Hepatocyte (in vitro differentiated cells): ENCODE measurements at places on chromosomes 6 and 20.
A peak's percentile ranks its signal among the peaks of the same experiment; 100 is the strongest.

GRCh38 chr6:151275566-151275965 is 35.8 kb downstream of the AKAP12 start:
- DNase-seq = no peak
- no peaks in the 10 kb centered on the region for H3K4me1 ChIP-seq
- H3K27ac ChIP-seq = no peak overlapping the region
- H3K27me3 ChIP-seq = no peaks in the 10 kb centered on the region
- no peaks in the 10 kb centered on the region for H3K36me3 ChIP-seq

DNA sequence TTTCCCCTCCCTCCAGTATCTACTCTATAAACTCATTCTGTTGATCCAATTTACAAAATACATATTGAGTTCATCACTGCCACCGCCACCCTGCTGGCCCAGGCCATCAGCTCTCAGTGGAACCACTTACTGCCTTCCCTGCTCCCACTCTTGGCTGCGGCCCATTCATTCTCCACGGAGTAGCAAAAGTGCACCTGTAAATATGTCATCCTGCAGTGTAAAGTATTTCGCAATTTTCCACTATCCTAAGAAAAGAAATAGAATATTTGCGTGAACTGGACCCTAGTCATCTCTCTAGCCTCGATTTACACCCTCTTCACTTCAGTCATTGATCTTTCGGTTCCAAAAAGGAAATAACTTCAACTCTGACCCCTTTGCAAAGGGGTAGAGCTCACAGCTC is 258.3 kb upstream of the TFAP2D start:
- H3K27me3 ChIP-seq = no peaks in the 10 kb centered on the region
- H3K4me1 ChIP-seq = no peaks in the 10 kb centered on the region
- no peaks in the 10 kb centered on the region for H3K36me3 ChIP-seq
- no peak overlapping the region for H3K27ac ChIP-seq
- no peak overlapping the region for H3K4me3 ChIP-seq

DNA sequence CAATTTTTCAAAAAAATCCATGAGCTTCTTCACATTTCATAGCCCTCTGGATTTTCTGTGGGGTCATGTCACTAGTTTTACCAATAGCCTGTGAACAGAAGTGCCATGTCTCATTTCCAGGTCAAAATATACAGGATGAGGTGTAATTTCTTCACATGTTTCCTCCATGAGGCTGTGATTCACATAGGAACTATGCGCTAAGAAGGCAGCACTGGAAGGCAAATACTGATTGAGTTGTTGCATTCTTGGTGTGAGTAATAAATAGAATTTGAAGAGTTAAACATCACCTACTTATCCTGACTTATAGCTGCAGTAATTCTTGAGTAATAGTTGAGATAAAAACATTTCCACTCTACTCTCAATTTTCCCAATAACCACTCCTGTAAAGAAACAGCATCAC is 442.3 kb downstream of the HAO1 start:
- no peaks in the 10 kb centered on the region for H3K4me1 ChIP-seq
- no peak for DNase-seq
- no peaks in the 10 kb centered on the region for H3K36me3 ChIP-seq
- H3K27ac ChIP-seq = no peak overlapping the region
- H3K4me3 ChIP-seq = no peak overlapping the region

DNA sequence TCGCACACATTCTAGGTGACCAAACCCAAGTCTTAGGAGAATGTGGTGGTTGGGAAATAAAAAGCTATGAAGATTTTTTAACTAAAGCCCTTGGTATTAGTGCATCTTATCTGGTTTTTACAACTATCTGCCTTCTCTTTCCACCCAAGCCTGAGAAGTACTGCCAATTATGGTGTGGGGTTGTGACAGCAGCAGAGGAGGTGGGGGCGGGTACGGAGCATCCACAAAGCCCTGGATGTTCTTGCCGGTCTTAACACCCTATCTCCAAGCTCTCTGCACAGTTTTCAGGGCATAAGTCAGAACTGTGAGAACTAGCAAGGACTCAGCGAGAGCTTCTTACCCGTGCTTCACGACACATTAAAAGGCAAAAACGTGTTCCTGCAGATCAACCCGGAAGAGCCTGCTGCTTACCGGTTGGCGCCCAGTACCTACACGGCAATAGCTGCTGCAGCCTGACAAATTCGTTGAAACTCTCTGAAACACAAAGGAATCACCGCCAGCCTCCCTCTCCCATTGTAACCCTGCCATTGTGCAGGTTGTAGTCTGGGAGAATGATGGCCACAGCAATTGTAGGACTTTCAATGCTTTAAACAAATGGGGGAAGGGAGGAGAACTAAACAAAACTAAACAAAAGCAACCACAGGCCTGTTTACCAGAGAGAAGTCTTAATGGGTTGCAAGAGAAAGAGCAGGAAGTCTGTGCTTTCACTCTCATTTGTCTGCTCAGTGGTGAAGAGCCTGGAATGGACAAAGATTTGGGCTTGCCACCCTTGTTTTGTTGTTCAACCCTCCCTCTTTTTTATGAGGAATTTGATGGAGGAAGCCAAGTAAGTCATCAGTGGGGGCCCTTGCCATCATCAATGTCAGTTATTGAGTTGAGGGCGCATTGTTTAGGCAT is 461.0 kb upstream of the JARID2 start:
- no peaks in the 10 kb centered on the region for H3K36me3 ChIP-seq
- peaks cover 6% of the 10 kb centered on the region for H3K4me1 ChIP-seq
- no peak overlapping the region for H3K27ac ChIP-seq
- H3K4me3 ChIP-seq = no peak overlapping the region
- DNase-seq = peak; percentile 27
- H3K27me3 ChIP-seq = no peaks in the 10 kb centered on the region

- no peaks in the 10 kb centered on the region for H3K4me1 ChIP-seq
- no peaks in the 10 kb centered on the region for H3K27me3 ChIP-seq
- H3K27ac ChIP-seq = no peak overlapping the region
- no peak for DNase-seq
Measured at GRCh38 chr6:121236984-121237383, 97.3 kb downstream of the TBC1D32 start.

GRCh38 chr6:21500314-21501020 is 93.1 kb upstream of the SOX4 start:
- H3K4me1 ChIP-seq = peaks cover 15% of the 10 kb centered on the region
- H3K27ac ChIP-seq = no peak overlapping the region
- no peak for DNase-seq
- no peak overlapping the region for H3K4me3 ChIP-seq
- H3K27me3 ChIP-seq = no peaks in the 10 kb centered on the region

DNA sequence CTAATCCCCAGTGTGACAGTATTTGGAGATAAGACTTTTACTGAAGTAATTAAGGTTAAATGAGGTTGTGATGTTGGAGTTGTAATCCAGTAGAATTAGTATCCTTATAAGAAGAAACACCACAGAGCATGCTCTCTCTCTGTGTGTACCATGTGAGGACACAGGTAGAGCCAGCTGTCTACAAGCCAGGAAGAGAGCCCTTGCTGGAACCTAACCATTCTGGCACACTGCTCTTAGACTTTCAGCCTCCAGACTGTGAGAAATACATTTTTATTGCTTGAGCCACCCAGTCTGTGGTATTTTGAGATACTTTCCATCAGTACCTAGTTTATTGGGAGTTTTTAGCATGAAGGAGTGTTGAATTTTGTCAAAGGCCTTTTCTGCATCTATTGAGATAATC is 110.2 kb downstream of the PHF3 start:
- DNase-seq = no peak
- H3K36me3 ChIP-seq = no peaks in the 10 kb centered on the region
- no peak overlapping the region for H3K4me3 ChIP-seq
- H3K27me3 ChIP-seq = no peaks in the 10 kb centered on the region
- H3K27ac ChIP-seq = no peak overlapping the region
- no peaks in the 10 kb centered on the region for H3K4me1 ChIP-seq

GRCh38 chr20:24767623-24768100 is 181.4 kb upstream of the CST7 start:
- DNase-seq = no peak
- H3K4me3 ChIP-seq = no peak overlapping the region
- H3K36me3 ChIP-seq = no peaks in the 10 kb centered on the region
- no peaks in the 10 kb centered on the region for H3K27me3 ChIP-seq

GRCh38 chr6:153727885-153728284 is 311.2 kb upstream of the OPRM1 start:
- H3K27ac ChIP-seq = no peak overlapping the region
- no peaks in the 10 kb centered on the region for H3K27me3 ChIP-seq
- H3K4me1 ChIP-seq = no peaks in the 10 kb centered on the region
- H3K4me3 ChIP-seq = no peak overlapping the region
- H3K36me3 ChIP-seq = no peaks in the 10 kb centered on the region
- DNase-seq = peak; percentile 8

DNA sequence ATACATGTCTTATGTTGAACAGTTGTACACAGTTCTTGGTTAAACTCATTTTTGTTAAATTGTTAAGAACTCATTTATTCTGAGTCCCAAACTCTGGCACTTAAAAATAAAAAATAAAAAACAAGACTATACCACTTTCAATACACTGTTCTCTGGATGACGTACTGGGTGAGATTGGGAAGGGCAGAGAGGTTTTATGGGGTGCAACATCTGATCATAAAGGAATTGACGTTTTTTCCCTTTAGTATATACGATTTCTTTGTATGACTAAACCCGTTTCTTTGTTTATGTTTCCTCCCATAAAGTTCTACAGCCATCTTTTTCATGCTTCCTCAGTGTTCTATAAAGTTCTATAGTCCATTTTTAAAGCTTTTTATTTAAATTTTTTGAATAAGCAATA is 69.1 kb downstream of the TRMT11 start:
- peak overlapping the region; percentile 62 for H3K27ac ChIP-seq
- peaks cover 14% of the 10 kb centered on the region for H3K4me1 ChIP-seq
- DNase-seq = no peak
- H3K4me3 ChIP-seq = no peak overlapping the region
- H3K27me3 ChIP-seq = no peaks in the 10 kb centered on the region
- no peaks in the 10 kb centered on the region for H3K36me3 ChIP-seq

GRCh38 chr20:11716239-11716944 is 201.3 kb upstream of the BTBD3 start:
- H3K4me3 ChIP-seq = no peak overlapping the region
- H3K36me3 ChIP-seq = no peaks in the 10 kb centered on the region
- DNase-seq = peak; percentile 66
- no peaks in the 10 kb centered on the region for H3K4me1 ChIP-seq

- H3K36me3 ChIP-seq = no peaks in the 10 kb centered on the region
- H3K27ac ChIP-seq = no peak overlapping the region
- no peaks in the 10 kb centered on the region for H3K4me1 ChIP-seq
- H3K4me3 ChIP-seq = no peak overlapping the region
Measured at GRCh38 chr6:3151691-3152090, 5.7 kb downstream of the TUBB2A start.

DNA sequence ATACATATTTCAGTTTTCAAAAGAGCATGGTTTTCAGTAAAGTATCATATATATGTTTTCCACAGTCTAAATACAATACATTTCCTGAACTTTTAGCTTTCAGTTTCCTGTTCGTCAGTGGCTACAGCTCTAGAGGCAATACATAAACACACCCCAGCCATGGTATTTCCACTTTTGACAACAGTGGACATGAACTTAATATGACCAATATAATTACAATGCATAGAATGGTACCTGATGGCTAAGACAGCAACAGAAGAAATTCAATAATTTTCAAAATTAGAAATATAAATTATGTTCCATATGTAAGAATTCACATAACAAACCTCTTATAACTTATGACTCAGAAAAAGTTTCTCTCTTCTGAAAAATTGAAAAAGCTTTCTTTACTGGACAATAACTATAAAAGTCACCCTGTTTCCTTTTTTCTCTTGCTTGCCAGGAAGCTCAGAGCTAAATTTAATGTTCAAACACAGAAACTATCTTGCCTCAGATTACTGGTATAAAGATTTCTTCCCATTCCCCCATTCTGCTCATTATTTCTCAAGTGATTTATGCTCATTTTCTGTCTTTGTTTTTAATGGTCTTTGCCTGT is 19.2 kb downstream of the FKBP5 start:
- DNase-seq = no peak
- H3K4me3 ChIP-seq = no peak overlapping the region
- no peaks in the 10 kb centered on the region for H3K4me1 ChIP-seq
- no peaks in the 10 kb centered on the region for H3K27me3 ChIP-seq
- H3K27ac ChIP-seq = no peak overlapping the region

DNA sequence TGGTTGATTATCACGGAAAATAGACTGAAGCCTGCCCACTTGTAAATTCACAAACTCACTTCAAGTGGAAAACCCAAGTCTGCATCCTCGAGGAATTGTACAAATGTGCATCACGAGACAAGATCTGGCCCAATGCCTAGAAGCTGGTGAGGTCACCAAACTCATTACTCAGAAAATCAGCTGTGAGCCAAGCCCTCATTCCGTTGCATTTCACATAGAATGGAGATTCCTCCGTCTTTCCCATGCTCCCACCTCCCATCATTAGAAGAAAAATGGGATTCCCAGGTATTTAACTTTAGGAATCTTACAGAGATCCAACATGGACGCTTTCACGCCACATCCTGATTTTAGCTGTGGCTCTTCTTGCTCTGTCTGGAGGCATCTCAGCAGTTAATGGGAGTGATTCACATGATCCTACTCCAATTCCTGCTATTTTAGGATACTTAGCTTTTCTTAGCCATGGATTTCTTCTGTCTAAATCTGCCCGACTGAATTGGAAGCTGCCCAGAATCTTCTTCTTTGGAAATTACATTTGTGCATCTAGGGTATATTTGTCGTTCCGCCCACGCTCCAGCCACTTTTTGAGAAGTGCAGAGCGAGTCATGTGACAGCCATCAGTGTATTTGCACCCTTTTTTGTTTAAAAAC is 68.7 kb upstream of the STMND1 start:
- H3K4me1 ChIP-seq = peaks cover 10% of the 10 kb centered on the region
- peak; percentile 82 for DNase-seq
- no peak overlapping the region for H3K4me3 ChIP-seq
- no peaks in the 10 kb centered on the region for H3K36me3 ChIP-seq

- H3K27ac ChIP-seq = no peak overlapping the region
- H3K4me1 ChIP-seq = no peaks in the 10 kb centered on the region
- no peaks in the 10 kb centered on the region for H3K36me3 ChIP-seq
- H3K27me3 ChIP-seq = no peaks in the 10 kb centered on the region
- DNase-seq = no peak
- no peak overlapping the region for H3K4me3 ChIP-seq
Measured at GRCh38 chr20:642398-643174, 10.4 kb downstream of the SRXN1 start.

- H3K4me3 ChIP-seq = no peak overlapping the region
- no peak for DNase-seq
- H3K27ac ChIP-seq = no peak overlapping the region
- H3K27me3 ChIP-seq = no peaks in the 10 kb centered on the region
- no peaks in the 10 kb centered on the region for H3K36me3 ChIP-seq
- peaks cover 6% of the 10 kb centered on the region for H3K4me1 ChIP-seq
Measured at GRCh38 chr6:108953681-108954080, 105.5 kb downstream of the ARMC2 start.

DNA sequence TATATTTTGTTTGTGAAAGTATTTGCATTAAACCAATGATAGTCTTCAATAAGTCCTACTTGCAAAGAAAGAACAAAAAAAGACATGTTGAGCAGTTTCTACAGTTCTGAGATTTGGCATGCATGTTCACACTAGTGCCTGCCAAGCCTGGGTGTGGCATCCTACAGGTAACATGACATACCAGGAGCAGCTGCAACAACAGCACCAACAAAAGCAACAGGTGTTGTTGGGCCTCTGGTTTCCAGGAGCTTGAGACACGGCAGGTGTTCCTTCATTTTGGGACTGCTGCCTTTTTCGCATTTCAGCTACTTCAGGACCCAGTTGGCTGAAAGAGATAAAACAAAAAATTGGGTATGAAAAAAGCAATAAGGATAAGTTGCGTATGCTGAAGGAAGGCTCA is 41.2 kb upstream of the MTRF1L start:
- H3K27ac ChIP-seq = no peak overlapping the region
- H3K4me1 ChIP-seq = no peaks in the 10 kb centered on the region
- H3K36me3 ChIP-seq = no peaks in the 10 kb centered on the region
- DNase-seq = no peak
- H3K4me3 ChIP-seq = no peak overlapping the region
- H3K27me3 ChIP-seq = no peaks in the 10 kb centered on the region

GRCh38 chr20:14422892-14423291 is 85.5 kb upstream of the FLRT3 start:
- no peaks in the 10 kb centered on the region for H3K4me1 ChIP-seq
- no peak for DNase-seq
- no peaks in the 10 kb centered on the region for H3K27me3 ChIP-seq
- no peak overlapping the region for H3K4me3 ChIP-seq
